Stimulated activated CD4-positive, alpha-beta T cell treated with anti-CD3 and anti-CD28 coated beads, TNF-alpha, amount 100 ng/mL, for 48 hours (primary cell): ENCODE measurements at places on chromosomes 2 and 18.

GRCh38 chr2:142033393-142033792 is 97.4 kb downstream of the LRP1B start:
- no peak for DNase-seq

- no peak for DNase-seq
Observed at GRCh38 chr18:59272891-59273758, at the start of gene RAX. TSS of gene RAX (minus strand) at chr18:59273454. CDS start at chr18:59273206, 248 bp downstream.

GRCh38 chr2:111167076-111167862 is 46.6 kb downstream of the BCL2L11 start:
- DNase-seq, result no peak

DNA sequence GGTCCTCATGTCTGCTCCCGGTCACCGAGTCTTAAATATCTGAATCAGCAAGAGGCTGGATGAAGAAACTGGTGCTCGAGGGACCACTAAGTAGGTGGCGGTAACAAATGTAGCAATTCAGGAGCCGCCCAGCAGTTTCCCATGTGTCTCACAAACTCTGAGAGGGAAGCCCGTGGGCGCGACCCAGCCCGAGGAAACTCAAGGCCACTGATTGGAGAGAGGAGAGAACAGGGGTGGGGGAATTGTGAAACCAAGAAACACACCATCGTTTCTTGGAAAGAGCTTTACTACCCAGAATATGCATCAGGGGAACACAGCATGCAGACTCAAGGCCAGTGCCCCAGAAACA is 10.8 kb downstream of the MLPH start:
- no peak for DNase-seq

DNA sequence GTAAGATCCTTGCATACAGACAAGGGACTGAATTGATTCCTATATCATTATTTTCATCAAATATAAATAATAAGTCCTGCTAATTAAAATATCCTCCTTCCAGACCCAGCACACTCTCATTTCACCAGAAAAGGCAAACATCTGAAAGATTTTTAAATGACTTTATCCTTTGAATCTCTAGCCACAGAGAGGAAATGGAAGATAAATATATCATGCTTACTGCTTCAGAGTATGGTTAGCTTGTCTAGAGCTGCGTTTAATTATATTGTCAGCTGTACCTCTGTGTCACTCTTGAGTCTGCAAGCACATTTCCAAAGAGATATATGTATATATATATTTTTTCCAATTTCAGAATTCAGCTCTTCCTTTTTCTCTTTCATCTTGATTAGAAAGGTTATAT is 232.7 kb downstream of the TRIB2 start:
- DNase-seq, result no peak

DNA sequence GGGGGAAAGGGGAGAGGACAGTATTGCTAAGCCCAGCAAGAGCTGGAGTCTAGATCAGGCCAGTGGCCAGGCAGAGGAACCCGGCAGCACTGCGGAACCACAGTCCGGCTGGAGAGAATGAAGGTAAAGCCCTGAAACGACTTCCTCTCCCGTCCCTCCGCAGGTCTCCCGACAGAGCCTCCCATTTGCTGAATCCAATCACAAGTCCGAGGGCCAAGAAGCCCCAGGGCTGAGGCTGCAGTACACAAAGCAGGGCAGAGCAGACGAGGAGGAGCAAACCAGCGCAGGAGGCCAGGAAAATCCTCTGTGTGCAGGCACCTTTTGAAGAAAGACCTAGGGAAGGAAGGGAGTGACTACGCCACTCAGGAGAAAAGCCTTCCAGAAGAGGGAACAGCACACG is 104.4 kb downstream of the OSBPL1A start:
- no peak for DNase-seq

GRCh38 chr2:223088866-223089265 is 36.9 kb downstream of the KCNE4 start:
- DNase-seq, result no peak

DNA sequence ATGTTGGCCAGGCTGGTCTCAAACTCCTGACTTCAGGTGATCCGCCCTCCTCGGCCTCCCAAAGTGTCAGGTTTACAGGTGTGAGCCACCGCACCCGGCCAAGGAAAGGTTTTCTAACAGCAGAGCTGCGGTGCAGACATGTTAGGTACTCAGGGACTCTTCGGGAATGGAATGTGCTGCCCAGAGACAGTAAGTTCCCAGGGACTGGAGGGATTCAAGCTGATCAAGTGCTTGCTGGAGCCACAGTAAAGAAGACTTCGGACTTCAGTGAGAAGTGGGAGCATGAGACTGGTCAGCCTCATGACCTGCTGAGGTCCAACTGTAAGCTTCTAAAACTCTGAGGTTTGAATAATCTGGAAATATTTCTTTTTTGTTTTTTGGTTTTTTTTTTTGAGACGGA is 7.8 kb upstream of the DES start:
- no peak for DNase-seq

GRCh38 chr18:49734836-49735235 is 78.5 kb downstream of the ACAA2 start:
- no peak for DNase-seq

DNA sequence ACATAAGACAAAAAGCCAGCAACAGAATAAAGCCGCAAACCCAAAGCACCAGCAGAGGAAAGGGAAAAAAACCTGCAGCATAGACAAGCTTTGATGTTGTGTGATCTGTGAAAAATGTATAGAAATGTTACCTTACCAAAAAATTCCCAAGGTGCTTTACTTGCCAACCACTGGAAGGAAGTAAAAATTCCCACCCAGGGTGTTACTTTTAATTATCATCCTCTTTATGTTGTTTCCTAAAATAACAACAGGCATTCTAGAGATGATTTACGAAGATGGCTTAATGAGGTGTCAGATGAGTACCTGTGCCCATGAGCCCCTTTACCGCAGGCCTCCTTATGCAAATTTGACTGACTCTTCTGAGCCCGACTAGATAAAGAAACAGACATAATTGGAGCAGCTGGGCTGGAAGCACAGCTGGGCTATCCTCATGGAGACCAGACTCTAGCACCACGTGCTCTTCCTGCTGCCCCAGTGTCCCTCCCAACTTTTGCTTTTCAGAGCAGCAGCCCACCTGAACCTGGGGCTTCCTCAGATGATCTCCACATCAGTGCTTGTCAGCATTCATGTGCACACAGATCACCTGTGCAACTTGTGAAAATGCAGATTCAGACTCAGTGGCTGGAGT is 41.5 kb downstream of the SRSF7 start:
- DNase-seq, result no peak

DNA sequence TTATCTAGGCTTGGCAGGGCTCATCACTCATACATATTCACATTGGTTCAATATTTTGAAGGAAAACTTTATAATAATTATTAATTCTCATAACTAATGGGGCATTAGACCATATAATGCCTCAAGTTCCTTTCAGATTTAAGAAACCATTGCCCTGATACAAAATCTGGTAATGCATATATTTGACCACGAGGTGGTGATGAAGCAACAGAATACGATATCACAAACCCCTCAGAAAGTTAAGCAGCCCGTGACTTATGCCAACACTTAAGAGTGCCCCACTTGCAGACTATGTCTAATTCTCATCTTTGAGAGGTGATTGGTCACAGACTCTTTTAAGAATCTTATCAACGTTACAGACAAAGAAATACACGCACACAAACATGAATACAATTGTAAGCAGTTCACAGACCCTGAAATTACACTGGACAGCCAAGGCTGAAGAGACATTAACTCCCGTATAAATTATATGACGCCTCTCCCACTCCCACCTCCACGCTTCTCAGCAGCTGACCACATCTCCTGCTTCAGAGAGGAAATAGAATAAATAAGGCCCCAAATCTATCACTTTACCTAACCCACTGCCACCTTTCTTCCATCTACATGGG is 20.7 kb upstream of the DNAH6 start:
- no peak for DNase-seq

DNA sequence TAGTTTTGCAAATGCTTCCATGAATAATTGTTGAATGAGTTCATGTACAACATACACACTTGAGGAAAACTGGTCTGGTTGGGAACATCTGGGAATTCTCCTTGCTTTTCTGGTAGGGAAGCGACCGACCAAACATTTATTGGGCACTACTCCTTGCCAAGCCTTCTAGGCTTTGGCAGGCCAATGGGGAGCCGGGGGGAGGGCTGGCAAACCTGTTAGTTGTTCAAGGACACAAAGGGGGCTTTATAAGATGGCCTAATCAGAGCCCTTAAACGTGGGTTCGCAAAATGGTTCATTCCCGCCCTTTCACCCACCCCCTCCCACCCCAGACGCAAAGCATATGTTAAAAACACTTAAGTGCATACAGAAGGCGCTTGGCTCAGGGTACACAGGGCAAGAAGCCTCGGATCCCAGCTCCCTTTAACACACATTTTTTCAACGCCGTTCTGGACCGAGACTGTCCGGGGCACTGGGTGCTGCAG is 844 bp upstream of the VSNL1 start:
- no peak for DNase-seq

GRCh38 chr18:63447066-63447465 is 24.8 kb upstream of the VPS4B start:
- DNase-seq, result no peak

GRCh38 chr18:499776-500631 is 497 bp downstream of the COLEC12 start:
- no peak for DNase-seq

DNA sequence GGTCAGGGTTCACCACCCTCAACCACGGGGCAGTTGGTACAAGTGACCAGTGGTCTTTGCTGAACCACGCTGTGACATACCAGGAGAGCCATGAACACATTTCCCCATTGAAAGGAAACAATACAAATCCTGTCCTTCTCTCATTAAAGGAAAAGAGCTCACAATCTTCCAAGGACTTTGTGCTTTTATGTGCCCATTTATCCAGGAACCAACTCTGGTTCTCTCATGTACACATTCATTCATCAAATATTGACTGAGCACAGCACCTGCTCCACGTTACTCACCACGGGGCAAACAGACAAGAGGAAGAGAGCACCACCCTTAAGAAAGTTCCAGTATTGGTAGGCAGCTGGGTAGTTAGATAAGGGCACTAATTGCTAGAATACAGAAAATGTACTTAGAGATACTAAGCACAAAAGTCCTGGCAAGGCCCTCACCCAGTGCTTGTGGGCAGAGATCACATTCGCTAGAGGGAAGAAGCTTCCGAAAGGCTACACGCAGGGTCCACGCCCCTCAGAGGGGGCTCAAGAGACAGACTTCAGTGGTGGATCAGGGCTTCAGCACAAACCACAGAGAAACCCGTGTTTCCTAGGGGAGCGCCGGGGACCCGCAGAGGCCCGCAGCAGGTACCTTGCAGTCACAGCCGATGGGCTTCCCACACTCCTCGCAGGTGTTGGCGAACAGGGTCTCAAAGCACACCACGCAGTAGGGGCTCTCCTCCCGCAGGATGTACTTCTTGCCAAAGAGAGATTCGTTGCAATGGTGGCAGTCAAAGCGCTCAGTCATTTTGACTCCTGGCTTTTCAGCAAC is 12.9 kb downstream of the FHL2 start:
- DNase-seq, result no peak

GRCh38 chr18:48813833-48814489 is 136.8 kb downstream of the SMAD7 start:
- DNase-seq, result no peak

DNA sequence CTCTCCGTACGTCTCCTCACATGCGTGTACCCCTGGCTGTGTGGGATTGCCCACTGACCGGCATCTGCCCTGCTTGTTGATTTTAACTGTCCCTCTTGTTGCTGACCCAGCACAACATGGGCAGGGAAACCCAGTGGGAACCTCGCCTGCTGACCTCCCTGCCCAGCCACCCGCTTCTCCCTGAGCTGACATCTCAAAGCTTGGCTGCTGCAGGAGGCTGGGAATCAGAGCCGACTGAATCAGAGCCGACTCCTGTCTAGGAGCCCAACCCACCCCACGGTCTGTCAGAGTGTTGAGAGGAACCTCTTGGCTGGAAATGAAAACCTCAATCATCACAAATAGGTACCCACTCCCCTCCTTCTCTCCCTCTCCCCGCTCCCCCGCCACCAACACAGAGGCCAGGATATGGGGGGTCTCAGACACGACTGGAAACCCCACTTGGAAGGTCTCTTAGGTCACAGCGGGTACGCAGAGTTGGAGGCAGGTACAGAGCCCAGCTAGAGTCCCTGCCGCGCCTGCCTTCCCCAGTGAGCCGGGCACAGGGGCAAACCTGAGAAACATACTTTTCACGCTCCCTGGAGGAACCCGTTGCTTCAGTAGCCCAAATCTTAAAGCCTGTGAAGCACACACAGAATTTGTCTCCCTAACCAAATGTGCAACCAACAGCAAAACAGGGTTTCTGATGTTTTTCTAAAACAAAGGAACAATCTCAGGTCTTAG is 784 bp downstream of the EDAR start:
- no peak for DNase-seq

DNA sequence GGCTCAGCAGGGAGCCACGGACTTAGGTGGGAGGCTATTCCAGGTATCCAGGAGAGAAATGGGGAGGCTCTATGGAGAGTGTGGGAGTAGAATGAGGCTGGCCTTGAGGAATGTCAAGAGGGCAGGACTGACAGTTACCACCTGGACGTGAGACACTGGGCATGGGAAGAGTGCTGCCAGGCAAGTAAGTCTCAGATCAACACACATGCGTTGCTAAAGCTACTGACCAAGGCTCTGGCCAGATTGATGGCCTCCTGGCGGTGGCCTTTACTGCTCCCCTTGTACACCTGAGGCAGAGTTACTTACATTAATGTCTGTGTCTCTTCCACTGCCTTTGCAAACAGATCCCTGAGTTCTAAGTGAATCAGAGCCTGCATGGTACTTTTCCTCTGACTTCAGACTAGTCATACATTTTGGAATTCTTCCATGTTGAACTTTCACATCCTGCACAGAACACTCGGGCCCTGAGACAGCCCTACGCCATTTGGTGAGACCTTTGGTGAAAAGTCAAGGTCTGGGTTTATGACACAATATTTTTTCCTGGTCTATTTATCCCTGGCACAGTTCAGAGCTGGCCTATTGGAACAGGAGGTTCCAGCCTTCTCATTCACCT is 398.8 kb upstream of the TRIB2 start:
- no peak for DNase-seq

- no peak for DNase-seq
Observed at GRCh38 chr2:216694082-216694825, 1.1 kb downstream of the IGFBP5 start.

DNA sequence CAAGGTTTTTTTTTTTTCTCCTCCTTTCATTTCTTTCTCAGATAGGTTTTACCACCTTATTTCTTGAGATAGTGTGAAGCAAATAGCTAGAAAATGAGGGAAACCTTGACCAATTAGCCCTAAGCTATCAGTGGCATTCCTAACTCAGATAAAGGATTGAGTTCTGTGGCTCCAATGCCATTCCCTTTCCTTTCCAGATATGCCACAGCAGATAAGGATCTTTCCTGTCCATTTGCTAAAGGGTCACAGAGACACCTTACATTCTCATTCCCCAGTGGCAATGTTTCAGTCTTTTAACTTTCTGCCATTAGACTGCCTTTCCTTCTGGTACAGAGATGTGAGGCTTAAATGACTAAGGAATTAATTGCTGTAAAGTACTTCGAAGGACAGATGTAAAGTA is 81.7 kb downstream of the MGAT5 start:
- DNase-seq, result no peak

- no peak for DNase-seq
Observed at GRCh38 chr2:111662039-111662770, 221.8 kb downstream of the ANAPC1 start.
